ENCODE measurements at places on chromosomes 16 and 17.

DNA sequence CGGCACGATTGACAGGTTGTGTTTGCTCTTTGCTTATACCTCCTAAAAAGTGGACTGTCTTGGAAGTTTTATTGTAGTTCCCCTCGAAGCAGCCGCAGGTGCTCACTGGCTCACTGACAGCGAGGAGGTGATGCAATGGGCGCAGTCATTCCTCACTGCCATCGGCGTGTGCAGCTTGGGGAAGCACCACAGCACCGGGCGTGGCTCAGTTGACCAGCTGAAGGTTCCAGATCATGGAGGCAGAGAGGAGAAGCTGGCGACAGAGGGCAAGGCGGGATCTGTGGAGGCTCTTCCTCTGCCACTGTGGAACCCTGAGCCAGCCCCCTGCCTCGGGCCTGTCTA, 72.1 kb upstream of the TNRC6C start:
- no peak for DNase-seq

- no peak for DNase-seq
These were observed 32.3 kb upstream of the GOSR2 start for GRCh38 chr17:46890638-46891037.

- DNase-seq: no peak
These were observed 93.1 kb downstream of the SALL1 start for GRCh38 chr16:51057969-51058337.

- no peak for DNase-seq
These were observed 109.8 kb downstream of the SDR42E1 start for GRCh38 chr16:81901484-81901883.

GRCh38 chr16:57916735-57917438, 54.0 kb downstream of the CNGB1 start:
- DNase-seq: no peak

- DNase-seq: peak; percentile 30
These were observed at the start of gene VWA3A for GRCh38 chr16:22092143-22092933. VWA3A (plus strand) TSS chr16:22092541; CDS start chr16:22092638, 97 bp downstream.
